Subcutaneous preadipocyte (primary cell): ENCODE measurements at places on chromosomes 3 and 15. TPM values are rescaled to one million over a fixed set of nuclear protein-coding genes. Genes with fewer than 3 reads are reported as not detected.

The IL5RA gene
- not detected in 2 replicates for total RNA-seq

The POTEB gene
- total RNA-seq: not detected in 2 replicates

The ZPLD1 gene
- total RNA-seq: not detected in 2 replicates

The LRRC2 gene
- 0.78 and 1.1 TPM in 2 replicates for total RNA-seq

The ALDH1A3 gene
- 34.4 and 118 TPM in 2 replicates for total RNA-seq

The CHRNB4 gene
- total RNA-seq: not detected in 2 replicates

The CLSTN2 gene
- total RNA-seq: 0.20 and 0.37 TPM in 2 replicates

The C3orf70 gene
- 1.1 and 1.4 TPM in 2 replicates for total RNA-seq

The STXBP5L gene
- total RNA-seq: not detected in 2 replicates

The RASGRP1 gene
- not detected in 2 replicates for total RNA-seq

The CCR8 gene
- total RNA-seq: not detected in 2 replicates

The ZIC4 gene
- 2.0 TPM in 1 of 2 replicates, not detected in the other for total RNA-seq

The MUC20 gene
- total RNA-seq: 0.39 and 1.1 TPM in 2 replicates

The PLAAT1 gene
- total RNA-seq: 0.37 TPM in 1 of 2 replicates, not detected in the other
